ENCODE measurements at places on chromosomes 13 and 19.

GRCh38 chr13:21567714-21568113 is 36.3 kb downstream of the MICU2 start:
- no peak for DNase-seq

- no peak for DNase-seq
These were observed 813.4 kb downstream of the SLITRK6 start for GRCh38 chr13:84985860-84986259.

GRCh38 chr13:84130495-84131114 is 248.3 kb upstream of the SLITRK1 start:
- no peak for DNase-seq

GRCh38 chr19:33286899-33287298 is 15.4 kb downstream of the CEBPA start:
- DNase-seq = no peak

DNA sequence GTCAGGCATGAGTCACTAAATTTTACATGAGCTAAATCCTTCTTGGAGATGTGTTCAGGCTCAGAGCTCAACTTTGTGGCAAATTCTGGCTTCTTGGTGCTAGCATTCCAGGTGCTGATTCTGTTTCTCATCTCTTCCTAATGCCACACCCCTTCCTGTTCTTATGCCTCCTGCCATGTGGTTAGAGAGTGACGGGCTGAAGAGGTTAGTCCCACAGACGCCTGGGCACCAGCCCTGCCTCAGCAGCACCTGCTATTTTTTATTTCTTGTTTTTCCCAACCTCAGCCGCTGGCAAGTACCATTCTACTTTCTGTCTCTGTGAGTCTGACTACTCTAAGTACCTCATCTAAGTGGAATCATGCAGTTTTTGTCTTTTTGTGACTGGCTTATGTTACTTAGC is 329.5 kb downstream of the KCNRG start:
- DNase-seq = no peak

DNA sequence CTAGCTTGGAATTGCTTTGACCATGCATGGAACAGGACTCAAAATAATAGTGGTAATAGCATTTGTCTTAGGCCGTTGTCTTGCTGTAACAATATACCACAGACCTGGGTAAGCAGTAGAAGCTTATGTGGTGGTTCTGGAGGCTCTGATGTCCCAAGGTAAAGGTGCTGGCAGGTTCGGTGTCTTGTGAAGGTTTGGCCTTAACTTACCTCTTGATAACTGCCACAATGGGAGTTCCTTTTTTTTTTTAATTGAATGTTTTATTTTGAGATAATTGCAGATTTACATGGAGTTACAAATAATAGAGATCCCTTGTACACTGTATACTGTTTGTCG is 5.8 kb downstream of the RPL21 start:
- DNase-seq = no peak

GRCh38 chr19:33432446-33433170 is 59.1 kb downstream of the CEBPG start:
- DNase-seq = no peak

GRCh38 chr19:42166316-42166715 is 34.1 kb upstream of the POU2F2 start:
- no peak for DNase-seq

GRCh38 chr13:100517728-100518127 is 70.9 kb downstream of the GGACT start:
- no peak for DNase-seq

DNA sequence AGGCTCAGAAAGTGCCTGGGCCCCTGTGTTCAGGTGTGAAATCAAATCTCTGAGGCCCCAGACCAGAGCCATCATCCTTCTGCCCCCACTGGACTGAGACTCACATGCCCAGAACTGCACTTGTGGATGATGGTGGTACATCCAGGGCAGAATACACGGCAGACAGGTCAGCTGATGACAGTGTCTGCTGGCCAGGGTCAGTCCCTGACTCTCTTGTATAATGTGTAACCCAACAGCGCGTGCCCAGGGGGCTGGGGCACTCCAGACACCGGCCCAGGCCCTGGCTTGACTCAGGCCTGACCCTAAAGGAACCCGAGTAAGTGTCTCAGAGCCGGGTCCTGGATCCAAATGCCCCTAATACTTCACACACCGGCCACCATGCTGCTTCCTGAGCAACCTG is 37.4 kb upstream of the GATAD2A start:
- no peak for DNase-seq

DNA sequence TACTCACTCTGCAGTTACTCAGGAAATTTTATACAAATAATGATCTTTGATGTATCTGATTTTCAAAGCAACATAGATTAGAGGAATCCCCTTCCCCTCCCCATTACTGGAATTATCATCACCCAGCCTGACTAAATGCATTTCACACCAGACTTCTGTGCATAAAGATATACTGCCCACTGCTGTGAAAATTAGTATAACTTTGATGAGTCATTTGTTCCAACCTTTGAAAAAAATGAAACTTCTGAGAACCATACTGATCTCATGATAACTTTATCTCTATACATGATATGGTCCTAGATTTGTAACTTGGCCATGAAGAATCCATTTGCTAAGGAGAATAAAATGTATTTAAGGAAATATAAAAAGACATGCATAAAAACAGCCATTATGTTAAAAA is 63.9 kb downstream of the GPC6 start:
- no peak for DNase-seq

DNA sequence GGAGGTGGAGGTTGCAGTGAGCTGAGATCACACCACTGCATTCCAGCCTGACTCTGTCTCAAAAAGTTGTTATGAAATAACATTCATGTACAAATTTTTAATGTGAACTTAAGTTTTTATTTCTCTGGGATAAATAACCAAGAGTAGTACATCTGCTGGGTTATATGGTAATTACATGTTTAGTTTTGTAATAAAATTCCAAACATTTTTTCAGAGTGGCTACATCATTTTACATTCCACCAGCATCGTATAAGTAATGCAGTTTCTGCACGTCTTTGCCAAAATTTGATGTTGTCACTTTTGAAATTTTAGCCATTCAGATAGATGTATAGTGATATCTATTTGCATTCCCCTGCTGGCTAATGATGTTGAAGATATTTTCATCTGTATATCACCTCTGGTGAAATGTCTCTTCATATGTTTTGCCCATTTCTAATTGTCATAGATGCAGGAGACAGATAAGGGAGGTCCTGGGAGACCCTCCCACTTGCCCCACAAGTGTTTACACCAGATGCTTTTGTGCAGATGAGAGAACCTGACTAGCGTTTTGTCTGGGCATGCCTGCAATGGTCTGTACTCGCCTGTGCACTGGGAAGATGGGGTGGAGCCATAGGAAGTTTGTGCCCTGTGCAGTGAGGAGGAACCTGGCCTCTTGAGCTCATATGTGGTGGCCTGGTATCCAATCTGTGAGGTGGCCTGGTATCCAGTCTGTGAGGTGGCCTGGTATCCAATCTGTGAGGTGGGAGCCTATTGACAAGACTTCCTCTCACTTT is 12.7 kb upstream of the KBTBD6 start:
- DNase-seq = no peak

DNA sequence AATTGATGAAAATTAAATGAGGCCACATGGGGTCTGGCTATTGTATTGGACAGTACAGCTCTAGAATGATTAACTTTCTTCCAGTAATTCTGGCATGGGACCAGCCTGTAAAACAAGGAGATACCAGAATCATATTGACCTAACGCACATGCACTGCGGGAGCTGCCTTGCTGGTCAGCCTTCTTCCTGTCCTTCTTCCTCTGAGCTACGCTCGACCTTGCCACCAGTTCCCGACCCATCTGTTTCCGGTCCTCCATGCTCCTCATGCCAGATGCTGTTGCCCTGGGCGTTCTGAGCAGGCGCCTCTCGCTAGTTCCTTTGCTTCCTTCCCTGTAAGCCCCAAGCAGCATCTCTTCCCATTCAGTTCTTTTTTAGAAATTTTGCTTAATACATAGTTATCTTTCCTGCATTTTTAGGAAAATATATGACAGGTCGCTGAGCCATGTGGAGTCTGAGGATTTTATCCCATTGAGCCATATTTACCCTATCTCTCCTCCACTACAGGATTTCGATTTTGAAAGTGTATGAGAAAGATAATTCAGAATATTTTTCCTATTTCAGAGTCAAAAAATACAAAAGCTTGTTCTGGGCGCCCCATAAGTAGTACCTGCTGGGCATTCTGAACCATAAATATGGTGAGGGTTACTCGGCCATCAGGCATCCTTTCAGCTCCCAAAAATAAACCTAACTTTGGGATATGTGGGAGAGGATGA is 38.6 kb downstream of the TNFRSF19 start:
- DNase-seq = no peak

DNA sequence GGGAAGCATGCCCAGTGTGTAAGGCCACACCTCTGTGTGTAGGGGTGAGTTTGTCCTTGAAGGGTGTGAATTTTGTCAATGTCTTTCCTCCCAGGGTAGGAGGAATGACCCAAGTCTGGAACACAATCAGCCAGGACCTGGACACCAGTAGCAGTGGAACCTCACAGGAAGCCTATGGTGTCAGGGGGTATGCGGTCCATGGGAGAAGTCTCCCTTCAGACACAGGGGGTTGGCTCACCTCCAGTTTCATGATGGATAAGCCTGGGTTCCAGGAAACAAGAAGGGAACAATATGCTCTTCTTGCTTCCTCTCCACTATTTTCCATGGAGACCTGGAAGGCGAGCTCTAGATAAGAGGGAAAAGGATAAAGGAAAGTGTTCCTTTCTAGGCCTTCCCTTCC is 23.9 kb downstream of the B3GLCT start:
- no peak for DNase-seq

GRCh38 chr13:31227063-31227462 is 27.3 kb downstream of the B3GLCT start:
- no peak for DNase-seq

- no peak for DNase-seq
These were observed 98.4 kb upstream of the STARD13 start for GRCh38 chr13:33383724-33384577.

- no peak for DNase-seq
These were observed 418.7 kb upstream of the NBEA start for GRCh38 chr13:34523406-34523805.

GRCh38 chr13:52109116-52109670 is 19.7 kb downstream of the NEK5 start:
- no peak for DNase-seq

- DNase-seq = no peak
These were observed 28.2 kb downstream of the HPN start for GRCh38 chr19:35069696-35070095.

DNA sequence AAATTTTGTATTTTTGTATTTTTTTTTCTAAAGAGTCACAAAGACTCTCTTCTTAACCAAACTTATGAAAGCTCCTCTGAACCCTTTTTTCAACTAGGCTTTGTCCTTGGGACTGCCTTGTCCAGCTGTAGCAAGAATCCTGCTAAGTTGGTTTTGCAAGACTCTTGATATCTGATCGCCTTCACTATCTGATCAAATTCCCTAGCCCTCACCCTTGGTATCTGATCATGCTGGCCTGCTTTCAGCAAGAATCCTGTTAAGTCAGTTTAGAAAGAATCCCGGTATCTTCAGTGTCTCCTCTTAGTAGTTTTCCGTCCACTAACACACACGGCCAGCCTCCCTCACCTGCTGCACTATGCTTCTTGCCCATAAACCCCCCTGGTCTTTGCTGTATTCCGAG is 1.9 kb upstream of the SIGLEC5 start:
- no peak for DNase-seq

DNA sequence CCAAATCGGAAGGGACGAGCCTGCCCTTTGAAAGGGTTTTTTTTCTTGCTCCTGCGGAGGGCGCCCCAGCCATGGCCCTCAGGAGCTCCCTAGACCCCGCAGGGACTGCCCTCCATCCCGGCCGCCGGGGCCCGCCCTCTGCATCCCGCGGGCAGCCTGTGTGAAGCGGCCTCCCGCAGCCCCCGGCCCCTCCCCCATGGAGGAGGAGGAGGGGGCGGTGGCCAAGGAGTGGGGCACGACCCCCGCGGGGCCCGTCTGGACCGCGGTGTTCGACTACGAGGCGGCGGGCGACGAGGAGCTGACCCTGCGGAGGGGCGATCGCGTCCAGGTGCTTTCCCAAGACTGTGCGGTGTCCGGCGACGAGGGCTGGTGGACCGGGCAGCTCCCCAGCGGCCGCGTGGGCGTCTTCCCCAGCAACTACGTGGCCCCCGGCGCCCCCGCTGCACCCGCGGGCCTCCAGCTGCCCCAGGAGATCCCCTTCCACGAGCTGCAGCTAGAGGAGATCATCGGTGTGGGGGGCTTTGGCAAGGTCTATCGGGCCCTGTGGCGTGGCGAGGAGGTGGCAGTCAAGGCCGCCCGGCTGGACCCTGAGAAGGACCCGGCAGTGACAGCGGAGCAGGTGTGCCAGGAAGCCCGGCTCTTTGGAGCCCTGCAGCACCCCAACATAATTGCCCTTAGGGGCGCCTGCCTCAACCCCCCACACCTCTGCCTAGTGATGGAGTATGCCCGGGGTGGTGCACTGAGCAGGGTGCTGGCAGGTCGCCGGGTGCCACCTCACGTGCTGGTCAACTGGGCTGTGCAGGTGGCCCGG is 815 bp downstream of the MAP3K10 start:
- DNase-seq = no peak

DNA sequence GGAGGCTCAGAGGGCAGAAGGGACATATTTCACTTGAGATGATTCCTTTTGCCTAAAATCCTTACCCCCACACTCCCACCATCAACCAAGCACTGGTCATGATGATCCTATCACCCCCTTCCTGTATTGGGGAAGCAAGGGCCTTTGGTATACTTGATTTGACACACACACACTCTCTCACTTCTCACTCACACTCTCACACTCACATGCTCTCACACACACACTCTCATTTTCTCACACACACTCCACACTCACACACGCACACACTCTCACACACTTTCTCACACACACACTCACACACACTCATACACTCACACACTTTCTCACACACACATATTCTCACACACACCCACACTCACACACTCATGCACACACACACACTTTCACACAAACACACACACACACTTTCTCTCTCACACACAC is 8.6 kb downstream of the RGCC start:
- no peak for DNase-seq

GRCh38 chr19:52613299-52613906 is 24.8 kb downstream of the ZNF83 start:
- DNase-seq = no peak

GRCh38 chr19:343941-344624 is 513 bp downstream of the MIER2 start:
- DNase-seq = no peak

DNA sequence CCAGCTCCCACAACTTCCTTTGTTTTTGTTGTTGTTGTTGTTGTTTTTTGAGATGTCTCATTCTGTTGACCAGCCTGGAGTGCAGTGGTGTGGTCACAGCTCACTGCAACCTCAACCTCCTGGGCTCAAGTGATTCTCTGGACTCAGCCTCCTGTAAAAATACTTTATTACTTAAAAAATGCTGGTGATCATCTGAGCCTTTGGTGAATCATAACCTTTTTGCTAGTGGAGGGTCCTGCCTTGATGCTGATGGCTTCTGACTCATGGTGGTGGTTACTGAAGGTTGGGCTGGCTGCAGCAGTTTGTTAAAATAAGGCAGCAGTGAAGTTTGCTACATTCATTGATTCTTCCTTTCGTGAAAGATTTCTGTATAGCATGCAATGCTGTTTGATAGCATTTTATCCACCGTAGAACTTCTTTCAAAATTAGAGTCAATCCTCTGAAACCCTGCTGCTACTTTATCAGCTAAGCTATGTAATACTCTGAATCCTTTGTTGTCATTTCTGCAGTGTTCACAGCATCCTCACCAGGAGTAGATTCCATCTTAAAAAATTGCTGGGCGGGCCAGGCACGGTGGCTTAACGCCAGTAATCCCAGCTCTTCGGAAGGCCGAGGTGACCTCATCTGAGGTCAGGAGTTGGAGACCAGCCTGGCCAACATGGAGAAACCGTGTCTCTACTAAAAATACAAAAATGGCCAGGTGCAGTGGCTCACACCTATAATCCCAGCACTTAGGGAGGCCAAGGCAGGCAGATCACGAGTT is 18.0 kb downstream of the ARHGAP35 start:
- DNase-seq = no peak

GRCh38 chr13:98927951-98928927 is 49.6 kb downstream of the DOCK9 start:
- DNase-seq = no peak
